ENCODE measurements at places on chromosomes 6 and 20.
A peak's percentile ranks its signal among the peaks of the same experiment; 100 is the strongest.

DNA sequence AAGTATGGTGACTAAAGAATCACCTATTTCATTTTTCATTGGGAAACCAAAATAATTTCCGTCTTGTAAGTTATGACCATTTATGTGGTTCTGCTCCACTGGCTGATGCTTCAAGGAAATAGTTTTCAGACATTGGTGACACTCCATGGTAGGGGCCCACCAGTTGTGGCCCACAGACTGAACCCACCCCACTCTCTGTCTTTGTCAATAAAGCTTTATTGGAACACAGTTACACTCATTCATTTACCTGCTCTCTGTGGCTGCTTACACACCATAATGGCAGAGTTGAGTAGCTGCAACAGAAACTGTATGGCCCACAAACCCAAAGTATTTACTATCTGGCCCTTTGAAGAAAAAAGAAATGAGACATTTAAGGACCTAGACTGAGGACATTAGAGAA lies 78.5 kb downstream of the TBC1D7 start:
- no peak for DNase-seq

GRCh38 chr20:14832630-14833029 lies 495.2 kb upstream of the FLRT3 start:
- no peak for DNase-seq

- DNase-seq: no peak
Observed at GRCh38 chr6:158323561-158323958, 11.3 kb downstream of the TULP4 start.

GRCh38 chr6:156954191-156954590 lies 177.0 kb downstream of the ARID1B start:
- no peak for DNase-seq

- no peak for DNase-seq
Observed at GRCh38 chr6:163461696-163462095, 47.2 kb downstream of the QKI start.

DNA sequence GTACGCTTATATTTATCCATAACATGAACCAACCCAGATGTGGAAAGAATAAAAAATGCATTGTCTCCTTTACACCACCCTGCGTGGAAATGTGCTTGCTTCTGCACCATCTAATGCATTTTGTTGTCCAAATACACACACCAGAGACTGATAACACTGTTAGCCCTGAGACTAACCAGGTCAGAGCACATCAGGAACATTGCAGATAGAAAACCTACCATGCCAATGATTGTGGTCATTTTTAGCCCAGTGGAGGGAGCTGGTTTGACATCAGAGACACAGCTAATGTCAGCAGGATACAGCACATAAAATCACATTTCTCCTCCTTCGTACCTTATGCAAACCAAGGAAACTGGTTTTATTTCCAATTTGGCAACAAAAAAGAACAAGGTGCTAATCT lies 528.7 kb downstream of the DOK5 start:
- peak; percentile 38 for DNase-seq

- peak; percentile 10 for DNase-seq
Observed at GRCh38 chr6:33929575-33930288, 125.9 kb upstream of the MLN start.

DNA sequence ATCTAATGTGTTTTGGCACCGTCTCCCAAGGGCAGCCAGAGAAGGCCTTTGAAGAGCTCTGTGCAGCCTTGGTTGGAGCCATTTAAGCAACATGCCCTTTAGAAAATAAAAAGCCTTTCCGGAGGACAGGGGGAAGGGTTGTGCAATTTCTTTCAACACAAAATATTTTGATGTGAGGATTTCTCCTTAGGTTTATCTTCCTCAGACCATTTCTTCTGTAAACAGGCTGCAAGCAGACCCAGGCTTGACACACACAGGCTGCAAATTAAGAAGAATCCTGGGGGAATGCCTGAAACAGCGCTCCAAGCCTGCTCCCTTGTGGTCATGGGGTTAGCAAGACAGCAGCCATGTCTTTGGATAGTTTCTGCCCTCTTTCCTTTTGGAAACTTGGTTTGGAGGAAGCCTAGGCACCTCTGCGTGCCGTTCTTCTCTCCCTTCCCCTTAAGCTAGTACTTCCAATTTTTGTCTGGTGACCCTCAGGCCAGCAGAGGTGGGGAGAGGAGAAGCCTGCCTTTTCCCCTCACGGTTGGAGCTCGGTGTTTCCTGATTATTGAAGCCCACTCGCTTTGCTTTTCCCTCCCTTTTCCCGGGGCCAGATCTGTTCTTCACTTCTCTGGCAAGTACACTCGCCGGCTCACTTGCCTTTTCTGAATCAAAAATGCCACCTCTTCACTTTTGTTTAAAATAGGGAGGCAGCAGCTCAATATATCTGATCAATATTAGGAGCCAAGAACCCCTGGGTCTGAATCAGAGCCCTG lies 39.6 kb upstream of the NOX3 start:
- no peak for DNase-seq

DNA sequence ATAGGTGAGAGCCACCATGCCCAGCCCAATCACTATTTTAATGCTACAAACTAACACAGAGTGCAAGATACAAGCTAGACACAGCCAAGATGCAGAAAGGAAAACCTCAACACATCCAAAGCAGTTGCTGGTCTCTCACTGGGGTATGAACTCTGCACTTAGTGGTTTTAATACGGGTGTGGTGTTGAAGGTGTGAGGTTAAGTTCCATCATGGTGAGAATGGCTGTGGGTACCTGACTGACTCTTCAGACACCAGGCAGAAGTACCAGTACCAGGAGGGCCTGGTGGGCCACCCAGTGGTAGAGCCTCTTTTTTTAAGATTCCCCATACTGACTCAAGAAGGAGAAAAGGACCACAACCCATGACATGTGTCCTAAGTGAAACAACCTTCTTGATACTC lies 13.0 kb downstream of the GNAS-AS1 start:
- no peak for DNase-seq

DNA sequence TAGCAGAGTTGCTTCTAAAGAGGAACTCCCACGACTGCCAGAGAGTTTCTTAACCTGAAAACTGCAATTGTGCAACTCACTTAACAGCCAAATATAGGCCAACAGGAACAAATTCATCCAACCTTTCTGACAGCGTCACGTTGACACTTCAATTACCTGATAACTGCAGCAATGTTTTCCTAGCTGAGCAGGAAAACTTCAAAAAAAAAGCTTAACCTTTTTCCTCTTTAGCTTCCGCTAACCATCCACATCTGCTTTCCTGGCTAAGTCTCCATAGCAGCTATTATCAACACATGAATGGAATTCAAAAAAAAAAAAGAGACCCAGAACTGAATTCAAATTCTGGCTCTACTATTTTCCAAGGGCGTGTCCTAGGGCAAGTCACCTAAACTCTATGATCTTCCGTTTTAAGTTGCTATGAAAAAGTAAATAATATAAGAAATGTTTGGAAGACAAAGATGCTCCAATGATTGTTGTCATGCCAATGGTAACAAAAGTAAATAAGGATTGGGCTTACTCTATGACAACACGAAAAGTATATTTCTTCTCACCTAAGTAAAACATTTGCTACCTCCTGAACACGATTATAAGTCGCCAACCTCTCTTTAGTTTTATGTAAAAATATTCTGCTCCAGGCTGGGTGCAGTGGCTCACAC lies 524.6 kb upstream of the JARID2 start:
- DNase-seq: peak; percentile 15

DNA sequence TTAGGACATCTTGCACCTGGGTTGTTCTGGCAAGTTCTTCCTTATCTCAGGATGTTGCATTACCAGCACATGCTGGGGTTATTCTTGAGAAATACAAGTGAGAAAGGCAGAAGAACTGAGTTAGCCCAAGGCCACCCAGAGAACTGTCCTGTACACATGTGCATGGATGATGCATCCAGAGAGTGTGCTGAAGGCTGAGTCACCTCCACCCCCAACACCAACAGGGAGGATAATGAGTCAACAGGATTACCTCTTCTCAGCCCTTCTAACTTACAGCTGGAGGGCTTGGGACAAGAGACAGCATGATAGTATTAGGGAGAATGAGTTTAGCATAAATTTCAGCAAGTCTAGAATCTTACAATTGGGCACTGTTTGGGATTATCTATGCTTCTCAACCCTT lies 8.5 kb downstream of the SCGN start:
- DNase-seq: no peak

DNA sequence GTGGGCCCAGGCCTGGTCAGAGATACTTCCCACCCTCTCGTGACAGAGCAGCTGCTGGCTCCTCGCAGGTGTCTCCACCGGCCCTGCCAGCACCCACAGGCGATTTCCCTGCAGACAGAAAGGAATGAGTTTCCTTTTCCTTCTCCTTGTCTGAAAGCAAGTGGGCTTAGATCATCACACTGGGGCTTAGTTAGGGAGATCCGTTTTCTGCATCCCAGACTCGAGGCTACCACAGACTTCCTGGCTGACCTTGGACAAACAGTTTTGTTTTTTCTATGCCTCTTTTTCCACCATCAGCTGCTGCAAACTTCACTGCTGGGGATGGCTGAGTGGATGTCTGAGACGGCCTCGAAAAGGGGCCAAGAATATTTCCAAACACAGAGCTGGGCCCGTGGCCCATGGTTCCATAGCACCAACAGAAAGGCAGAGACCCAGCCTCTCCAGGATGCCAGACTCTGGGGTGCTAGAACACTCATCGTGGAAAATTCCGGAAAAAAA lies 86.5 kb downstream of the BANF2 start:
- no peak for DNase-seq

GRCh38 chr6:30147096-30147495 lies 11.2 kb downstream of the TRIM40 start:
- DNase-seq: no peak

DNA sequence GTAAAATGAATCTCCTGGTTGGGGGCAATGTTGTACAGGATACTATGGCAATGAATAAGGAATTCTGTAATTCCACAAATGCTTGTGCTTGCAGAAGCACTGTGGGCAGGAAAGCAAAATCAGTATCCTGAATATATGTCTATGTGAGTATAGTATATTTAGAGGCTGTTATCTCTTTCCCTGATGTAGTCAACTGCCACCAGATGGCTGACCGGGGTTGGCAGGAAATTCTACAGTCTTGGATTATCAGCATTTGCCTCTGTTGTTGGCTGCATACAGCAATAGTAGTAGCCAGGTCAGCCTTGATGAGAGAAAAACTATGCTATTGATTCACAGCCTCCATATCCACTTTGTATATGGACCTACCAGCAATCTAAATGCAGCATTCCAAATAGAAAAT lies 425.1 kb upstream of the JAG1 start:
- DNase-seq: no peak

- DNase-seq: no peak
Observed at GRCh38 chr6:41548098-41548840, 2.1 kb downstream of the FOXP4 start.

- no peak for DNase-seq
Observed at GRCh38 chr6:70669133-70669532, 1.4 kb downstream of the SMAP1 start.

DNA sequence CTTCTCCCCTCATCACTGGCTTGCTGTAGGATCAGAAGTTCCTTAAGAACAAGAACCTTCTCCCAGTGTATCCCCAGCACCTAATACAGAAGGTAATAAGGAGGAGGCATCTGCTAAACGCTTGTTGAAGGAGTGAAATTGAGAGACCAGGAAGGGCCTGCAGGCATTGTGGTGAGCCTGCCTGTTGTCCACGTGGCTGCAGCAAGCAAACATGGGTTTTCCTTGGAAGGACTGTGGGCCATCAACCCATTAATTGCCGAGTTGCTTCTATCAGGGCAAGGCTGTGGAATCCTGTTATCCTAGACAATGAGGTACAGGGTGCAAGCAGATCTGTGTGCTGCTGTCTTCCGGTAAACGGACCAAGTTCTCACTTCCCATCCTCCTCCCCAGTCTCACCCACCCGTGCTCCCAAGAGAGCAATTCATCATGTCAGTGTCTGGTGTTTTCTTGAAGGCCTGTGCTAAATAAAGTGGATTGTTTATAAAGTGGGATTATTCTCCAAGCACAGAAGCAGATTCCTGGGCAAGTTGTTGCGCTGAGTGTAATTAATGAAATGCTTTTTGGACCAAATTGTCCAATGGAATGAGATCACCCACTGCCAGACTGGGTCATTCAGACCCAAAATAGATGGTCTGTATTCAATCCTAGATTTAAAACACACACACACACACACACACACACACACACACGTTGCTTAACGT lies 164.6 kb upstream of the CDYL start:
- DNase-seq: no peak

- no peak for DNase-seq
Observed at GRCh38 chr6:163774485-163774884, 360.0 kb downstream of the QKI start.

- peak; percentile 45 for DNase-seq
Observed at GRCh38 chr6:41546475-41546865, 289 bp downstream of the FOXP4 start.

- DNase-seq: no peak
Observed at GRCh38 chr6:113347436-113347835, 509.7 kb upstream of the MARCKS start.

GRCh38 chr6:164230804-164231203 lies 816.3 kb downstream of the QKI start:
- DNase-seq: no peak

GRCh38 chr20:41299899-41300298 lies 17.6 kb downstream of the ZHX3 start:
- DNase-seq: no peak

- no peak for DNase-seq
Observed at GRCh38 chr20:25247518-25247955, 348 bp upstream of the PYGB start.

DNA sequence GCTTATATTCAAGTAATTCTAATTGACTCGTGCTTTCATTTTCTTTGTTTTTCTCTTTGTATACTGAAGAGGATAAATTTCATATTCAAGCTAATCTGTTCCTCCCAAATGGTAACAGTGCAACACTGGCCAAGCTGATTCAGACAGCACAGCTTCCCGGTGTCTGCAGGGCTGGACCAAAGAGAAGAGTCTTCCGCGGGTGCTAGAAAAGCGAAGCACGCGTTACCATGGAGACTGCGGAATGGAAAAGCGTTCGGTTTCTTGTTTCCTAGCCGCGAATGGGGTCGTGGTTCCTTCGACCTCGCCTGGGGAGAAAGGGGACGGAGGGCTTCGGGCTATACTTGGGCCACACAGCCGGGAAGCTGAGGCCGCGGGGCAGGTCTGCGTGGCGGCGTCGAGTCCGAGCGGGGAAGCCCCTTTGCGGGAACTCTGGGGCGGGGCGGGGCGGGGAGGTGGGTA lies 6.2 kb upstream of the ZNF311 start:
- no peak for DNase-seq

GRCh38 chr6:4714961-4715501 lies 61.2 kb upstream of the CDYL start:
- no peak for DNase-seq

- no peak for DNase-seq
Observed at GRCh38 chr6:135826236-135826804, 25.2 kb upstream of the PDE7B start.

DNA sequence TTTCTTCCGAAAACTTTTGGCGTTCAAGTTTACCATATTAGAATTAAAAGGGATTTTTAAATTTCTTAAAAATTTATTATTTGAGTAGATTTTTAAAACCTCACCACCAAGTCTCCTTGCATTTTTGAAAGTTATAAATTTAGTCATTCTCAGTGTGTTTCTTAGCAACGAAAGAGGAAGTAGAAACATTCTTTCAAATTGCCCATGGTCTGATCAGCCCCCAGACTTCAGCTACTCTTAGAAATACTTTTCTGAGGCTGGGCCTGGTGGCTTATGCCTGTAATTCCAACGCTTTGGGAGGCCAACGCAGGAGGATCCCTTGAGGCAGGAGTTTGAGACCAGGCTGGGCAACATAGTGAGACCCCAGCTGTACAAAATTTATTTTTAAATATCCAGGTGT lies 15.1 kb upstream of the RTF2 start:
- DNase-seq: no peak

GRCh38 chr6:659716-660581 lies 3.0 kb upstream of the HUS1B start:
- DNase-seq: no peak

- no peak for DNase-seq
Observed at GRCh38 chr6:131779304-131779703, 28.5 kb upstream of the ENPP1 start.
